Activated CD4-positive, alpha-beta T cell treated with anti-CD3 and anti-CD28 coated beads, Interleukin-2, Interleukin-6, amounts not matched to agents 100 ng/mL and 50 ng/mL, durations not matched to agents 16 hours and 8 hours (primary cell): ENCODE measurements at places on chromosomes 12 and 14.

- no peak for DNase-seq
These were observed 2.2 kb downstream of the BAZ1A start for GRCh38 chr14:34872822-34873588.

- no peak for DNase-seq
These were observed 28.1 kb downstream of the CRADD start for GRCh38 chr12:93705237-93705636.

GRCh38 chr12:115215544-115215943 lies 531.6 kb upstream of the TBX3 start:
- no peak for DNase-seq

DNA sequence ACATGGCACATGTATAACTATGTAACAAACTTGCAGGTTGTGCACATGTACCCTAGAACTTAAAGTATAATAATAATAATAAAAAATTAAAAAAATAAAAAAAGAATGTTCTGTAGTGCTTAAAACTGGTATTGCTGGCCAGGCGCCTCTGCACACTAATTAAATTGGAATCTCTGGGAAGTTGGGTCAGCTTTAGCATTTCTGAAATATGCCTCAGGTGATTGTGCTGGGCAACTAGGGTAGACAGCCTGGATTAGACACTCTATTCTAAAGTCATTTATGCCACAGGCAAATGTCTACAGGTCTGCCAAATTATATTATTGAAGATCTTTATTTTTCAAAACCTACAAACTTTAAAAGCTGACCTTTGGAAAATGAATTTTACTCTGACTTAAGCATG lies 55.3 kb downstream of the PPM1H start:
- no peak for DNase-seq

DNA sequence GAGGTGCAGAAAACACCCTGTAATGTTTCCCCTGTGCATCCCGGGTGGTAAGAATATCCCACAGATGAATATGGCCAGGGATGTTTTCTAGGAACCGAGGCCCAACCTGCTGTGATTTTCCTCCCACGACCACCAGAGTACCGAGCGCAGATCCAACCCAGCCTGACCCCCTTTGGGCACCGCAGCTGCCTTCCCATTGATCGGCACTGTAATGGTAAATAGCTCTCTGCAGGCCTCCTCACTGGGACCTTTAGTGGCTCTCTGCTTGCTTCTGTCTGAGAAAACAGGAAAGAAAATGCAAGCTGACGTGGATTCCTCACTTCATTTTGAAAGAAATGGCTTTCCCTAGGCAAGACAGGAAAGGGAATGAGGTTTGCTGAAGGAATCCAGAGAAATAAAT lies 2.4 kb upstream of the RAB15 start:
- DNase-seq, result no peak

DNA sequence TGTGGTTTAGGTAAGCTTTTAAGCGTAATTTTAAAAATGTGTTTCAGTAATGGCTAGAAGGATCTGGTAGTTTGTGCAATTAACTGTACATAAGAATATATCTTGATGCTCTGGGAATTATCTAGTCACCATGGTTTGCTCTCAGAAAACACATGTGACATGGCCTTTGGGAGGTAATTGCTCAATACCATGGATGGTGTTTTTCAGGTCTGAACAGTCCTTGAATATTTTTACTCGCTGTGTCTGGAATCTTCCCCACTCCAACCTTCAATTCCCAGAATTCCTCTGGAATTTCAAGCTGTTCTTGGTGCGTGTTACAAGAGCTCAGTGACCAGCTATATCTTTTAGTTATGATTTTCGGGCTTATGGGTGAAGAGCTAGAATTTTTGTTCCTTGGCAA lies 85.3 kb downstream of the DAAM1 start:
- no peak for DNase-seq

- no peak for DNase-seq
These were observed 291.7 kb downstream of the RMST start for GRCh38 chr12:97754306-97754705.
